Dorsolateral prefrontal cortex (tissue), 122 donors: ENCODE measurements at places on chromosomes 1 and 21. TPM values are rescaled to one million over a fixed set of nuclear protein-coding genes. Genes with fewer than 3 reads are reported as not detected.

DNA sequence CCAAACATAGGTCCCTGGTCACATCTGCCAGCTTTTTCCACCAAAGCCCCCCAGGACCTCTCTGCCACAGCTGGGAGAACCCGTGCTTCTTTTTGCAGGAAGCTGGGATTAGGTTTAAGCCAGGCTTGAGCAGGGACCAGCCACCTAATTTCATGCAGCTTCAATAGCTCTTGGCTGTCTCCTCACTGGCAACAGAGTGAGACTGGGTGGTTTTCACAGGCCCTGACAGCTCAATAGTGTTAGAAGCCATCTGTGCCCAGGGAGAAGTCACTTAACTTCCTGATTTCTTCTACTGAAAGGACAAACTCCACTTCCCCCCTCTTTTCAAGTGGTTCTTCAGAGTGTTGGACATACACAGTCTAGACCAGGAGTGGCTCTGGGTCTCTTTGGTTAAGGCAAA lies 20.4 kb upstream of the SRSF4 start:
- DNase-seq, result no peak

CLCA4 gene
- total RNA-seq, result 8.2 TPM

RYR2 gene
- 77.4 TPM for total RNA-seq

- no peak for DNase-seq
Measured at GRCh38 chr1:30877205-30877912, 31.2 kb downstream of the SDC3 start.

DNA sequence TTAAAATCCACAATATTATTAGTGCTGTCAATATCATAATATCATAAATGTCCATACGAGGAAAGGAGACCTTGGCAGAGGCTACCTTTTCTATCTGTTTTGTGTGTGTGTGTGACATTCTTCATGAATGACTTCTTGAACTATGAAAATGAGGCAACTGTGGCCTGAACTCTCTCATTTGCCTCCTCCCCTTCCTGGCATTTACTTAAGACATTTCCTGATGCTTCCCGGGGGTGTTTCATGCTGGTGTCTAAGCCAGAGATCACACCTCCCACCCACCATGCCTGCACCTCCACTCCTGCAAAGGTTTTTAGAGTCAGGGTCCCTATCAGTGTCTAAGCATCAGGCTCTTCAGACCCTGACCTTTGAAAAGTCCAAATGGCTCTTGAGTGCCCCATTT lies 420.9 kb downstream of the KIF26B start:
- no peak for DNase-seq

NBPF19 gene
- total RNA-seq, result 29.9 TPM

GRCh38 chr1:177411381-177411780 lies 240.6 kb downstream of the BRINP2 start:
- DNase-seq, result no peak

DNA sequence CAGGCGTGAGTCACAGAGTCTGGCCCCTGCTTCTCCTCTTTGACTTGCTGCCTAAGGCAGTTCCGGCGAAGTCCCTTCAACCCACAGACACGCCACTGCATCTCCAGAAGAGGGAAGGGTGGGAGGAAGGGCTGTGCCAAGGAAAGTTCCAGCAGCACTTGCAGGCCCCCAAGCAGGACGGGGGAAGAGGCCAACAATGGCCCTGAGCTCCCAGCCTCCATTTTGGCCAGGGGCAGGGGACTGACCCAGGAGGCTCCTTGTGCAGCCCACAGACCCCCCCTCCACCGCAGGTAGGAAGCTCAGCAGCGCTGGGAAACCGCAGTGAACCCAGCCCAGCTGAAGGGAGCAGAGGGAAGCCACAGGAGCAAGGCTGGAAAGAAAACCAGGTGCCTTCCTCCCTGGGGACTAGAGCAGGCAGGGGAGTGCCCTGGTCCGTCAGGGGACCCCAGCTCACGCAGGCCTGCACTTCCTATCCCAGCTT lies 35.4 kb downstream of the ACOT7 start:
- no peak for DNase-seq

TNFRSF18 gene
- 1.1 TPM for total RNA-seq

GRCh38 chr1:75732703-75733102 lies 8.2 kb downstream of the ACADM start:
- DNase-seq, result no peak

SPRR2A gene
- total RNA-seq, result not detected

DNA sequence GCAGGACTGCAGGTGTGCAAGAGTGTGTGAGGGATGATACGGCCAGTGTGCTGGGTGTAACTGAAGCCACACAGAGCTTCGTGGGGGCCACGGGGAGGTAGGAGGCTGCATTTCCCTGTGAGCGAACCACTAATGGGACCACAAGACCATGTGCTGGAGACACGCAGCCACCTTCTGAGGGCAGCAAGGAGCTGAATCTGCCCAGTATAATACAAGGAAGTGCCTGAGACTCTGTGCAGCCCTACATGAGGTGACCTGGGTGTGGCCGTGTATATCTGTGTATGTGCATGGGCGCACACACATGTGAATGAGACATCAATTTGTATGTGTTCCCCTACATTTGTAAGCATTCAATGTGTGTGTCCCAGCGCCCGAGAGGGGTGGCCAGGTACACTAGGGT lies 50.8 kb downstream of the CHD5 start:
- no peak for DNase-seq

NBPF10 gene
- total RNA-seq, result 3.4 TPM

DNA sequence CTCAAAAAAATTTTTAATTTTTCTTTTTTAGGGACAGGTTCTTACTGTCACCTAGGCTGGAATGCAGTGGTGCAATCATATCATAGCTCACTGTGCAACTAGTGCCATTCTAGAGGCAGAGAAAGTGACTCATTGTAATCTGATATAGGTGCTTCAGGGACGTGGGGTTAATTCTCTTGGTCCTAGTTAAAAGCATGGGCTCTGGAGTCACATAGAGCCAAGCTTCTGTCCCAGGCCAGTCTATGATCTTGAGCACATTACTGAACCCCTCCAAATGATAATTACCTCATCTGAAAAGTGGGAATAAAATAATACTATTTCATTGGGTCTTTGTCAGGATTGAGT lies 1.1 kb upstream of the ADIPOR1 start:
- no peak for DNase-seq

DNA sequence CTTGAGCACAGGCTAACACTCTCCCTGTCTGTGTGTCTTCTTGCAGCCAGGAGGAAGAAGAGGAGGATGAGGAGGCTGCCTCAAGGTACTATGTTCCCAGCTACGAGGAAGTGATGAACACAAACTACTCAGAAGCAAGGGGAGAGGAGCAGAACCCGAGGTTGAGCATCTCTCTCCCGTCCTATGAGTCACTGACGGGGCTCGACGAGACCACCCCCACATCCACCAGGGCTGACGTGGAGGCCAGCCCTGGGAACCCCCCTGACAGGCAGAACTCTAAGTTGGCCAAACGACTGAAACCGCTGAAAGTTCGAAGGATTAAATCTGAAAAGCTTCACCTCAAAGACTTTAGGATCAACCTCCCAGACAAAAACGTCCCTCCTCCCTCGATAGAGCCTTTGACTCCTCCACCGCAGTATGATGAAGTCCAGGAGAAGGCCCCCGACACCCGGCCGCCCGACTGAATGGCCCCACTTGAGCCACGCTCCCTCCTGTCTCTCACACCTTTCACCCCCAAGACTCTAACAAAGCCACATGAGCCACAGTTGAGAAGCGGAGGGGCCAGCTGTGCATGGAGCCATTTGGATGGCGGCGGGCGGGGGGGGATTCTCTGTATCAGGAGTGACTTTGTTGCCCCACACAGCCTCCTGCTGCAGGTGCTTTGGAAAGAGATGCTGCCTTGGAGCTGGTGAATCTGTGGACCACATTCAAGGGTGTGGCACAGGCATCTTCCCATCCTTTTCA lies 27.6 kb upstream of the FHAD1 start:
- DNase-seq, result no peak

- no peak for DNase-seq
Measured at GRCh38 chr1:152185544-152186391, 26.7 kb upstream of the RPTN start.
